Omental fat pad (tissue), 4 donors: ENCODE measurements at places on chromosomes 16 and 17. TPM values are rescaled to one million over a fixed set of nuclear protein-coding genes. Genes with fewer than 3 reads are reported as not detected.

- no peak for DNase-seq
Observed at GRCh38 chr16:55078699-55079410, 148.2 kb downstream of the IRX5 start.

GRCh38 chr17:80372922-80373570 lies 41.9 kb upstream of the ENDOV start:
- DNase-seq: no peak

DNA sequence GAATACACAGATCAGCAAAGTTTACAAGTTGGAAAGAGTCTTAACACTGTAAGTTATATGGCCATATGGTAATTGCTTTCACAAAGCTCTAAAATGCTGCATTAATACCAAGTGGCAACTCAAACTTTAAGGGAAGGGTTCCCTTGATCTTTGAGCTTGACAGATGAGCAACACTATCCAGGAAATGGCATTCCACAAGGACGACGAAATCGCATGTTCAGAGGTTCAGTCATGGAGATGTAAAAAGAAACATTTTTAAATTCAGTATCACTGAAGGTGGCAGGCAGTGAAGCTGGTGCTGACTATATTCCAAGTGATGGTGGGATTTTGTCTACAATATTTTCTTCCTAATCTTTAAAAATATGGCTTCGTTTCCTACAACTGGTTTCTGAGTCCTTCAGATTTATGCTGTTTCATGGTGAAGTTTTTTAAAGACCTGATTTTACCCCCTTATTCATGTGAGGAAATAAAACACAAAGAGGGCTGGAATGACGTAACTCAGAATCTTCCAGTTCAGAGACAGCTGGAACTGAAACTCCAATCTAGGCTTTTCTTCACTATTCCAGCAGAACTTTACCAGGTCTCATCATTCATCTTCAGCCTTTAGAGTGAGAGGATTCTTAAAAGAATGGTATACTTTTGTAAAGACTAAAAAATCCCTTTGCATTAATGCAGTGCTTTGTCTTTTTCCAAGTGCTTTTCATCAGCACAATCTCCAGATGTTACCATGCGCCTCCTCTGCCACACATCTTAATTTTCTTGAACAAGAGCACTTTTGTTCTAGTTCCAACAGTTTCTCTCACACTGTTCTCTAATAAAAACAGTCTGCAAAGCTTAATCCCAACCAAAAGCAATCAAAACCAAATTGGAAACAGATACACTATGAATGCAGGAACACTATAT lies 20.2 kb downstream of the CHCT1 start:
- no peak for DNase-seq

- no peak for DNase-seq
Observed at GRCh38 chr17:76240461-76241203, at the start of gene RNF157. Gene RNF157, minus strand, starts transcription at chr17:76240493. Its CDS starts 253 bp downstream, at chr17:76240240.

GRCh38 chr16:20380782-20381181 lies 23.8 kb downstream of the PDILT start:
- DNase-seq: no peak

DNA sequence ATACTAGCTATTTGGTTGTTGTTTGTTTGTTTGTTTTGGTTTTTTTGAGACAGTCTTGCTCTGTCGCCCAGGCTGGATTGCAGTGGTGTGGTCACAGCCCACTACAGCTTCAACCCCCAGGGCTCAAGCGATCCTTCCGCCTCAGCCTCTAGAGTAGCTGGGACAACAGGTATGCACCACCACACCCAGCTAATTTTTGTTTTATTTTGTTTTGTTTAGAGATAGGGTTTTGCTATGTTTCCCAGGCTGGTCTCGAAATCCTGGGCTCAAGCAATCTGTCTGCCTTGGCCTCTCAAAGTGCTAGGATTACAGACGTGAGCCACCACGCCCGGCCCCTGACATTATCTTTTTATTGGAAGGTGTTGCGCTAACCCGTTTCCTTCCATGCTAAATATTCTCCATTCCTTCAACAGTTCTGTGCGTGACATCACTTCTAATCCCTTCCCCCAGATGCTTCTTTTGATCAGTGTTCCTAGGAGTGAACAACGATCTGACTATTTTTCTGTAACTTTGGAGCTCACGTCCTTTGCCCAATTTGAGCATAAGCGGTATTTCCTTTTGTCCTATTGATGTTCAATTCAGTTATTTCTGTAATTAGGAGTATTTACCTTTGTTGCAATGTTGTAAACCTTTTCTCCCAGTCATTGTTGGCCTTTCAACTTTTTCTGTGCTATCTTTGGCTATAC lies 30.2 kb upstream of the EMP2 start:
- no peak for DNase-seq

GRCh38 chr17:46049656-46050055 lies 50.6 kb downstream of the STH start:
- DNase-seq: no peak

DNA sequence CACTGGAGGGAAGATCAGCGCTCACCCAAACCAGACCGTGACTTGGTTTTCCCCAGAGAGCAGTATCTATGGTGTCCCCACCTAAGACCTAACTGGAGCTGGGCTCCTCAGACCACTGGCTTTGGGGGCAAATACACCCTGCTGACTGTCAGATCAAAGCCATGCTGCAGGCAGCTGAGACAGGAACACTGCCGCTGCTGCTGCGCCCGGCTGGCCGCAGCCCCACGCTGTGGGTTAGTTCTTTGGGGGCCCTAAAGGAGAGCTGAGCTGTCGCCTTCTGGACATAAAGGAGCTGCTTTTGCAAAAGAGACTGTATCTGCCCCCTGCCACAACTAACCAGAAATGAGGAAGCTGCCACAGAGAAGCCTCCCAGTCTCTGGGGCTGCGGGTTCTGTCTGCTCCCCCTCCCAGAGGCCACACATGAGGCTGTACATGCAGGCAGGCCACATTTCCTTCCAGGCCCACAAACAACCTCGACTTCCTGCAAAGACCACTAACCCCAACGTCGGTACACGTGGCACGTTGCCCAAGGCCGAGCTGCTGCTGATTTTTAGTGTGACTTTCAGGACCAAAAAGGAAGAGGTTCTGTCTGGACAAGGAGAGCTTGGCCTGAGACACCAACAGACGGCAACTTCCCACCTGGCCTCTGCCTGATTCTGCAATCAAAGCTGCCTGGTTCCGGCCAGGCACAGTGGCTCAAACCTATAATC lies 18.2 kb upstream of the ABR start:
- DNase-seq: no peak

GRCh38 chr17:58089111-58089510 lies 5.9 kb downstream of the DYNLL2 start:
- no peak for DNase-seq

- DNase-seq: no peak
Observed at GRCh38 chr16:28823291-28823872, 583 bp downstream of the ATXN2L start.

- DNase-seq: no peak
Observed at GRCh38 chr16:84138824-84139627, 6.0 kb downstream of the HSDL1 start.

- no peak for DNase-seq
Observed at GRCh38 chr16:68331879-68332410, 21.1 kb downstream of the PRMT7 start.

GRCh38 chr17:78421534-78422266 lies 43.3 kb downstream of the PGS1 start:
- peak; percentile 60 for DNase-seq

DNA sequence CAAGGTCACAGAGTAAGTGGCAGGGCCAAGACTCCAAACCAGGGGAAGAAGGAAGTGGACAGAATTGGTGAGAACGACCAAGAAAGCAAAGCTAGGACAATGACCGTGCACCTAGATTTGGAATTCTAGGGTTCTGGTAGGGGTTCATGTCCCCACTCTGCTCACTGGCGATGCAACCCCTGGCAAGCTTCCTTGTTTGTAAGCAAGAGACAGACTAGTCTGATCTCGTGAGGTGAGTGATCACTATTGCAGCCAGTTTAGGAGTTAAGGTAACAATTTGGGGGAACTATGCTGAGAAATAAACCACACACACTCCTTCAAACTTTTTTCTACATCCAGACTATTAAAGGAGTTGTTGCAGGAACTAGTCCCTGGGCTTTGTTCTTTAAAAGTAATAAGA lies 48.1 kb downstream of the XPO6 start:
- DNase-seq: no peak

GRCh38 chr17:50467855-50468303 lies 801 bp downstream of the CHAD start:
- DNase-seq: no peak

DNA sequence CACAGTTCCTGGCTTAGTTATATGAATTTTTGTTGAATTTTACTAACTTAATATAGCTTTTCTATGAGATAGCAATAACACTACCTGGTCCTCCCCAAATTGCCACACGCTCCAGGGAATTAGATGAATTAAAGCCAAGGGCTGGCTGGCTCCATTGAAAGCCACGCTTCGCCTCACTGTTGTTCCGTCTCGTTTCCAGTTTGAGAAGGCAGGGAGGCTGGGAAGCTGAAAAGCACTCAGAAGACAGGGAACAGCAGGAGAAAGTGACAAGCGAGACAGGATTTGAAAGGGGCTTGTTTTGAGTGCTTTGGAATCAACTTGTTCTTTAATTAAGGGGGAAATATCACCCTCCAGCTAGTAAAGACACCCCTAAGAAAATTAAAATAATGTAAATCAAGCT lies 425.3 kb downstream of the CA10 start:
- DNase-seq: no peak

DNA sequence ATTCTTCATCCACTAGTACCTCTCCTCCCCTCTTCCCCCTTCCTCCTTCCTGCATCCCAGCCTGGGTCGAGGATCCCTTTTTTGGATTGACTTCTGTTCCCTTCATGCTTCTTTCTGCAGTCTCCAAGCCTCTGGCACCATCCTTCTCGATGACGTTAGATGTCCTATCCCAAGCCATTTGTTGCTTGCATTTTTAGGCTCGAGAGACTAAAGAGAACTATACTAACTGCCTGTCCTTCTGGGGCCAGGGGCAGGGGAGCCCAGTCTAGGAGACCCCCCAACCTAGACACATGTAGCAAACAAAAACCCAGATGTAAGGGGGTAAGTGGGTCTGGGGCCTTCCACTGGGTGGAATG lies 23.9 kb downstream of the UNK start:
- no peak for DNase-seq

- no peak for DNase-seq
Observed at GRCh38 chr16:46828943-46829342, 2.0 kb downstream of the C16orf87 start.

GRCh38 chr16:57743458-57743857 lies 7.9 kb downstream of the KATNB1 start:
- DNase-seq: no peak

- no peak for DNase-seq
Observed at GRCh38 chr16:73813527-73813926, 483.1 kb upstream of the PSMD7 start.

- no peak for DNase-seq
Observed at GRCh38 chr16:54648575-54648974, 282.1 kb upstream of the IRX5 start.

The CRYBA1 gene
- not detected for total RNA-seq

The TGFB1I1 gene
- 33.7 TPM for total RNA-seq

The SLC12A3 gene
- not detected for total RNA-seq

The GPR142 gene
- total RNA-seq: not detected

The CCL17 gene
- not detected for total RNA-seq

The CRYM gene
- not detected for total RNA-seq

The MYOCD gene
- total RNA-seq: 2.8 TPM

The OR3A3 gene
- total RNA-seq: not detected

The MBTPS1 gene
- total RNA-seq: 100 TPM

The ABCA9 gene
- 216 TPM for total RNA-seq

The MRPL27 gene
- total RNA-seq: 52.5 TPM
